ENCODE measurements at places on chromosomes 12 and 14. TPM values are rescaled to one million over a fixed set of nuclear protein-coding genes. Genes with fewer than 3 reads are reported as not detected.

- no peak for DNase-seq
Observed at GRCh38 chr14:69424149-69424923, 25.8 kb downstream of the SLC39A9 start.

DNA sequence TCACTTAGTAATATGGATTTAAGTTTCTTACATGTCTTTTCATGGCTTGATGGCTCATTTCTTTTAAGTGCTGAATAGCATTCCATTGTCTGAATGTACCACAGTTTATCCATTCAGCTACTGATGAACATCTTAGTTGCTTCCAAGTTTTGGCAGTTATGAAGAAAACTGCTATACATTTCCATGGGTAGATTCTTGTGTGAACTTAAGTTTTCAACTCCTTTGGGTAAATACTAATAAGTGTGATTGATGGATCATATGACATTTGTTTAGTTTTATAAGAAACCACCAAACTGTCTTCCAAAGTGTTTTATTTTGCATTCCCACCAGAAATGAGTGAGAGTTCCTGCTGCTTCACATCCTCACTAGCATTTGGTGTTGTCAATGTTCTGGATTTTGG lies 119.2 kb downstream of the NAV3 start:
- no peak for DNase-seq

- DNase-seq, result no peak
Observed at GRCh38 chr14:71890541-71890940, 41.7 kb upstream of the RGS6 start.

GRCh38 chr14:93008381-93008780 lies 85.4 kb downstream of the CHGA start:
- no peak for DNase-seq

DNA sequence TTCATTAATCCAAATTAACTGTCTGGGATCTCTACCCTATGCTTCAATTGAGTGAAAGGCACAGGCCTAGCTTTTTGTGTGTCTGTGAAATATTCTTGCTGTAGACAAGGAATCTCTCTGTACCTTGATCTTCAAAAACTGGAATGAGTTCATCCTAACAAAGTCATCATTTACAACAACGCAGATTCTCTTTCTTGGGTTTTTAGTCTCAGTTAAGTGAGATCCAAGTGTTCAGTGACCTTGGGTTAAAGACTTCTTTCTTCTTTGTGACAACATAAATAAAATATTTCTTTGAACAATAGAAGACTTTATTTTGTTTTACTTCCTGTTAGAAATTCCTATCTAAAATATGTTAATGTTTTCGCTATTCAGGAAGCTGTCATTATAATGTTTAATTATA lies 192.2 kb upstream of the LMNTD1 start:
- no peak for DNase-seq

- DNase-seq, result no peak
Observed at GRCh38 chr12:95762123-95762785, 28.3 kb downstream of the NTN4 start.

DNA sequence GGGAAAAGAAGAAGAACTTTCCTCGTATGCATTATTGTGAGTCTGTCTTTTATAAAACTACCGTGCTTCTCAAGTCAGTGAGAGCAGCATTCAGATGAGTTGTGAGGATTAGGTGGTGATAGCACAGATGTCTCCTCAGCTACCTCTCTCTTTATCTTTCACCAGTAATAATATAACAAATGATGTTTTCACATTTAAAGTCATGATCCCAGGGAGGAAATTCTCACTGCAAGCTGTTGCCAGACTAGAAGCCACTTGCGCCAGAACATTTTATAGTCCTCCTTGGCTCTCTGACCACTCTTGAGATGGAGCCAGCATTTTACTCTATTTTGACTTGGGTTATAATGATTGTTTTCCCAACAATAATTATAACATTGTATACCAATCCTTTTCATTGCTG lies 443.1 kb downstream of the AEBP2 start:
- no peak for DNase-seq

Gene RERG
- total RNA-seq, result not detected

- peak; percentile 33 for DNase-seq
Observed at GRCh38 chr14:20631880-20632389, 9.6 kb downstream of the OR6S1 start.
